Activated T-cell treated with anti-CD3 and anti-CD28 coated beads for 4 hours (primary cell): ENCODE measurements at places on chromosomes 2 and 18.

DNA sequence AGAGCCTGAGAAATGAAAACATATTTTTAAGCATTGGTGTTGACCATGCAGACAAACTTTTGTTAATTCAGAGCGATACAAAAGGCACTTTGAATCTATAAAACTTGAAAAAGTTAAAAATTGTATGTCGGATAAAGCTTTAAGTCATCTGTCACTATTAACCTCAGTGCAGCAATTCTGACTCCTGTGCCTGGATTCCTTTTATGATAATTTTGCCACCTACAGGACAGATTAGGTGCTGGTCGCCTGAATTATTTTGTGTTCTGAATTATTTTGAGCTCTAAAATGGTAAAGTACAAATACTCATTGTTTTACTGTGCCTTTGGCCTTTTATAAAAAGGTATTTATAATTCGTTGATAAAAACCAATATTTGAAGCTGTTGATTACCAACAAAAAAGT lies 19.4 kb upstream of the RNF138 start:
- no peak for DNase-seq

- DNase-seq, result no peak
These were observed 14.7 kb downstream of the CUL3 start for GRCh38 chr2:224570328-224570993.

GRCh38 chr2:222715742-222716141 lies 44.3 kb downstream of the MOGAT1 start:
- no peak for DNase-seq

DNA sequence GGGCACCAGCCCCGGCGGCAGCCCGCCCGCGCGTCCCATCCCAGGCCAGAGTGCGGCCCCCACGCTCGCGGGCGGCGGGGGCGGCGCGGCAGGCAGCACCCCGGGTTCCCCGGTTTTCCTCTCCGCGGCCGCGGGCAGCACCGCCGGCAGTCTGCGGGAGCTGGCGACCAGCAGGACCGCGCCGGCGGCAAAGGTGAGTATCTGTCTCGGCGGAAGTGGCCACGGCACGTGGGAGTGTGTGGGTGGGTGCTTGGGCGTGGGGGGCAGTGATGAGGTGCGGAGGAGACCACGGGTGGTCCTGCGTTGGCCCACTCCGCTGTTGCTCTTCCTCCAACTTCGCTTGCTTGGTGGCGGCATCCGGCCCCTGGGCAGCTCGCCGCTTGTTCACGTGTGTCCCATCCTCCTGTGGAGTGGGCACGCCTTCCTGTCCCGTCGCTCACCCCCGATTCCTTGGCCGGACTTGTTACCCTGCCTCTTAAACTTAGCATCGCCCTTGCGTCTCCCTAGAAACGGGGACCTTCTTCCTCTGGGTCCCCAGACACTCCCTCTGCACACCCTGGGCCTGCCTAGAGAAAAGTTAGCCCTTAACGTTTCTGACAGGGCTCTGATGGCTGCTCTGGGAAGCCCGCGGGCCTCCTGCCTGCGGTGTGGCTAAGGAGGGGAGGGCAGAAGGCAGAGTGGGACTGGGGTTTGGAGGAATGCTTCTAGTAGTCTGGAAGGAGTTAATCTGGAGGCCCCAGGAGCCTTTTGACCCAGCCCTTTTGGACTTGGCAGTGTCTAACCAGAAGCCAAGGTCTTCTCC lies 1.1 kb downstream of the SH3RF3 start:
- no peak for DNase-seq

GRCh38 chr18:8734496-8734895 lies 29.1 kb downstream of the MTCL1 start:
- DNase-seq, result no peak

DNA sequence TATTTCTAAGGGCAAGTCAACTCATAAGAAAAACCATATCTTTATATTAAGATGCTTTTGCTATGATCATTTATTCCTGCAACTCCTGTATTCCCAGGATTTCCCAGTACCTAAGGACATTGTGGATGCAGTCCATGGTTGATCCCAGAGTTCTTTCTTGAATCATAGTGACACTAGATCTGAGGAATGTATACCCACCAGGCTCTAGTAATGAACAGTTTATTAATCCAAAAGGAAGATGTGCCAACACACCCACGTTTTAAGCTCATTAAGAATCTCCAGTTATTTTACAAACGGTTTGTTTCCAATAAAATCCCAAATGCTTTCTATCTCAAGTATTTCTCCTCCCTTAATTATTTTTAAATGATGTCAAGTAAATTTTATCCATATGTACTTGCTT lies 210.8 kb upstream of the ZEB2 start:
- no peak for DNase-seq

DNA sequence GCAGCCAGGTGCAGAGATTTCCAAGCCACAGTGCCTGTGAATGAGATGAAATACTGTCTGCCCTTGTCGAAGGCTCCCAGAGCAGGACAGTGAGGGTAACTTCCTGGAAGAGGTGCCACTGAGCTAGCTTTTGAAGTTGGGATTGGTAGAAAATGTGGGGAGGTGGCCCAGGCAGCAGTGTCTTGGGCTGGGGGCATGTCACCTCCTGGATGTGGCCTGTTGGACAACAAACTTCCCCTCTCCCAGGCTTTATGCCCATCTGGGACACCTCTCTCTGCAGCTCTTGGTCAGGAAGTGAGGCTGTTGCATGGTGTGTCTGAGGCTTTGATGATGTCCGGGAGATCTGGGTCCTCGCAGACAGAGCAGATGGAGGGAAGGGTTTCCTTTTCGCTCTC lies 151.4 kb downstream of the DYSF start:
- no peak for DNase-seq

GRCh38 chr2:133123904-133124303 lies 444.4 kb downstream of the NCKAP5 start:
- no peak for DNase-seq

DNA sequence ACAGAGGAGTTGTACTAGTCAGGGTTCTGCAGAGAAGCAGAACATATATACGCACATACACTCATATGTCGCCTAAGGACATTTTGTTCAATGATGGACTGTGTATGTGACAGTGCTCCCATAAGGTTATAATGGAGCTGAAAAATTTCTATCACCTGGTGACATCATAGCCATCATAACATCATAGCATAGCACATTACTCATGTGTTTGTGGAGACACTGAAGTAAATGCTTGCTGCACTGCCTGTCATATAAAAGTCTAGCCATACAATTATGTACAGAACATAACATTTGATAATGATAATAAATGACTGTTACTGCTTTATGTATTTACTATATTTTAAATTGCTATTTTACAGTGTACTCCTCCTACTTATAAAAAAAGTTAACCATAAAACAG lies 83.1 kb downstream of the TSN start:
- DNase-seq, result no peak

DNA sequence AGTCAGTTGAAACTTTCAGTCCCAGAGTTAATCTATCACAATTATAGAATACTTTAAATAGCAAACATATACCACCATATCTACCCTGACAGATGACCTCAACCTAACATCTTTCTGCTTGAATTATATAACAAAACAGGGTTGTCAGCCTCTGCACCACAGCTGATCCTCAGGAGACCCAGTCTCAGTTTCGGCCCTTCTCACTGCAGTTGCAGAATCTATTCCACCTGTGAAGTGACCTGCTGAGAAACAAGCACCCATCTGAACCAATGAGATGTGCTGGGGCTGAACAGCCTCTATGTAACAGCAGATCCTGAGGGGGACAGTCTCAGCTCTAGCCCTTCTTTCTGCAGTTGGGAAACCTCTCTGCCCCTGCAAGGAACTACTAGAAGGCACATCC lies 567.6 kb downstream of the KCNJ3 start:
- no peak for DNase-seq

DNA sequence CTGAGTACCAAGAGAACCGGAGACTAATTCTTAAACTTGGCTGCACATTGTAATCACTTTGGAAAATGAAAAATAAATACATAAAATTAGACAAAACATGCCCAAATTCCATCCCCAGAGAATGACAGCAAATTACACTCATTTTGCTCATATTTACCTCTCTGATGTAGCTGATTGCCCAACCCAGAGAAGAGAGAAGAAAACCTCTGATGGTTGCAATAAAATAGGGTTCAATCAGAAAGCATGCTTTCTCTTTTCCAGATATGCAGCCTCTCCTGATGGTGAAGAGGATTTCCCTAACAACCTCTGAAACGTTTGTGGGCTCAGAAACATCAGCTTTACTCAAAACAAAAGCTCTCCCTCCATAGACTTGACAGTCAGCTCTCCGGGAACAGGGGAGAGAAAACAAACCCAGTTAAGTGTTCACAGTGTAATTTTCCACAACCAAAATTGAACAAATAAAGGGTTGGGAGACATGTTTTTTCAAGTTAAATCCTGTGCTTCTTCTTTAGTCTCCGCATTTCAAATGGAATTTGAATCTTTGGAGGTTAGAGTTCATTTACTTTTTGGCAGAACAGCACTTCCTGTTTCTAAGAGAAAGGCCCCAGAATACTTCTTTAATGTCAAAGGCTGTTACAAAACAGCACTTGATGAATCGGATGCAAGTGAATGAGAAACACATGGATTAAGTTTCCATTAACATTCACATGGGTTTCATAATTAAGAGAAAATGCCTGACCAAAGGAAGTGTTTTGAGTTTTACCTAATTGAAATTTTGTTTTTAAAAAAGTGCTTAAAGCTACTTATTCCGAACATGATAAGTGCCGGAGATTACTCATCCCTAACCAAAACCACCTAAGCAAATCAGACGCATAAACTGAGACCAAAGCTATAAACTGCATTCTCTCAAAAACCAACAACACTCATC lies 570.1 kb upstream of the SYT4 start:
- DNase-seq, result no peak

DNA sequence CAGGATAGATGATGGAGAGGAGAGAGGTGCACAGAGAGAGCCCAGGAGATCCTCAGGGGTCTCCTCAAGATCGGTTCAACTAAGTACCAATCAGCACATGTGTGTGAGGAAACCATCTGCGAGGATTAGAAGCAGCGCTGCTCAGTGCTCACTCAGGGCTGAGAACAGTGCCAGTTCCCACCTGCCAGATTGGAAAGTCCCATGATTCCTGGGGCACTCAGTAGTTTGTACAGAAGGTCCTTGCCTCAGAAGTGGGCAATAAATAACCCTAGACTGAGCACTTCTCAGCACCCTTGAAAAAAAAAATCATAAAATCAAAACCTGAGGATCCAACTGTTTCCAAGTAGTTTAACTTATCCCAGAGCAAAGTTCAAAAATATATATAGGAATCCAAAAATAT lies 53.8 kb downstream of the SEMA4F start:
- DNase-seq, result no peak

GRCh38 chr2:111898703-111899514 lies 502 bp downstream of the MERTK start:
- DNase-seq, result no peak
